ENCODE measurements at places on chromosomes 3 and 15. TPM values are rescaled to one million over a fixed set of nuclear protein-coding genes. Genes with fewer than 3 reads are reported as not detected.
A peak's percentile ranks its signal among the peaks of the same experiment; 100 is the strongest.

The SLC22A13 gene
- total RNA-seq, result 0.62 TPM

DNA sequence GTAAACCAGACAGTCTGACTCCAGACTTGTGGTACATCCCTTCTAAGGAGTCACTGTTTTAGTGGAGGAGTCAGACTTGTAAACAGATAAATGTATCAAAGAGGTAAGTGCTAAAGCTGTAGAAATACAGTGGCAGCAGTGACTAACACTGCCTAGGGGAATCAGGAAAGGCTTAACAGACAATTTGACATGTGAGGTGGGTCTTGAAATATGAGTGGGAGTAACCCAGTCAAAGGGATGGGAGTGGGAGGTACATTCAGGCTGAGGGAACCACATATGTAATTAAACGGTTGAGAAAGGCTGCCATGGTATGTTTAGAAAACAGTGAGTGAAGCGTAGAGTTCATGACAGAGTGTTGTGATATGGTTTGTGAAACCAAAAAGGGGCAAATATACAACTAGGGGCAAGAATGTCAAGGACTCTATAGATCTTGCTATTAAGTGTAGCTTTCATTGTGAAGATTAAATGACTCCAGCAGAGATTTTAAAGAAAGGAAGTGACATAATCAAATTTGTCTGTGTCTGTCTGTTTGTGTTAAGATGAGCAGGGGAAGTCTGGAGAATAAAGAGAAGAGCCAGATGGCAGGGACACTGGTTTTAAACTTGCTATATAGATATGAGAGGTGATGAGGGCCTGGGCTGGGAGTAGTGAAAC lies 11.2 kb upstream of the ALCAM start:
- no peak for DNase-seq

DNA sequence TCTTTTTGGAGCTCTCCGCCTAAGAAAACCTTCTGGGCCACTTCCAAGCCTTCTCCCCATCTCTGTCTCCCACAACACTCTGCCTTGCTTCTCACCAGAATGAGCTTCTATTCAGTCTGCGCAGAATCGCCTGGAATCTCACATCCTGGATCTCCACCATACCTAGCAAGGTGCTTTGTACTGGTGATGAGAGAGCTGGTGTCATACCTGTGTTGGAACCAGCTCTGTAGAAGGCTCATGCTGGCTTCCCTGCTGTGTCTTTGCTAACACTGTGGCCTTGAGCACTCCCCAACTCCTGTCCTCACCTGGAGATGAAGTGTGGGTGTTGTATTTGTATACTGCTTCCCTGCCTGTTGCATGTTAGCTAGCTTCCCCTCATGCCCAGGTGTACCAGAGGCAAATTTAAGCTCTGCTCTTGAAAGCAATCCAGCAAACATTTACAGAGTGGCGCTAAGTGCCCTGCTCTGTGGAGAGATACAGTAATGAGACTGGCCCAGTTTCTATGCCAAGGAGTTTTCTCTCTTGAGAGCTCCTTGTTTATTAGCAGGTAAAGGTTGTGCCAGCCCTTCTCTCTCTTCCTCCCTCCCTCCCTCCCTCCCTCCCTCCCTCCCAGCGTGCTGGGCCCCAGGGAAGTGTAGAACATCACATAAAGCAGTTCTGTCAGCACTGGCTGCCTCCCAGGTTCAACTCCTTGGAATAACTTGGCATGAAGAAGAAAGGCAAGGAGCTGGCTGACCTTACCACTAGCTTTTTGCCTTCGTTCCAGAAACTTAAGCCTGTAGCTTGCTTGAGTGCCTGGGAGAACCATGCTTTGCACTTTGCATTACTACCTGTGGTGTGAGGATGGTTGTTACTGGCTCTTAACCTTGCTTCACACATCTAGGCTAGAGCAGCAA lies 54.9 kb downstream of the TRIM71 start:
- no peak for DNase-seq

The GADL1 gene
- total RNA-seq, result 1.9 TPM

- DNase-seq, result no peak
Observed at GRCh38 chr15:70024521-70024920, 73.2 kb downstream of the TLE3 start.

DNA sequence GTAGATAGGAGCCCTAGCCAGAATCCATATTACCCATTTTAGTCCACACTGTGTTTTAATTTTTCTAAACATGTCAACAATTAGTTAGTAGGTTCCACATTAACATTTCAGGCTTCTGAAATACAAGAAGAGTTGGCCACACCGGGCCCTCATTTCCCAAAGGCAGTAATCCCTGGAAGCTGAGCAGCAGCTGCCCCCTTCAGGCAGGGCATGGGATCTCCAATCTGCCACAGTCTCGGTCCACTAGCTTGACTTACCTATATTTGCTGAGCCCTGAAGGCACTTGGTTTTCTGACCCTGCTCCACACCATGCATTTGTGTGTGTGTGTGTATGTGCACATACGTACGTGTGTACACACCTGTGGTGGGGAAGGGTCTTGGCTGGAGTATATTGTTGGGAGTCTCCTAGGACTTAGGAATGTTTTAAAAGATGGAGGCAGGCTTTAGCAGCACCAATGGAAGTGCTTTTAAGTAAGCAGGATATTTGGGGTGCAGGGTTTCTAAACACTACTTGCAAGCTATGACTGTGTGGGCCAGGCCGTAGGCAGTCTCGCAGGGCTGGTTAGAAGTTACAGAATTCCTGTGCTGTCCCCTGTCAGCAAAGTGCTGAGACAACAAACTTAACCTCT lies 71.2 kb upstream of the SOX14 start:
- DNase-seq, result peak; percentile 41

The OIP5 gene
- 9.7 TPM for total RNA-seq

- no peak for DNase-seq
Observed at GRCh38 chr15:82613747-82614146, 33.4 kb downstream of the CPEB1 start.

- no peak for DNase-seq
Observed at GRCh38 chr15:101177866-101178265, 74.0 kb downstream of the CHSY1 start.

DNA sequence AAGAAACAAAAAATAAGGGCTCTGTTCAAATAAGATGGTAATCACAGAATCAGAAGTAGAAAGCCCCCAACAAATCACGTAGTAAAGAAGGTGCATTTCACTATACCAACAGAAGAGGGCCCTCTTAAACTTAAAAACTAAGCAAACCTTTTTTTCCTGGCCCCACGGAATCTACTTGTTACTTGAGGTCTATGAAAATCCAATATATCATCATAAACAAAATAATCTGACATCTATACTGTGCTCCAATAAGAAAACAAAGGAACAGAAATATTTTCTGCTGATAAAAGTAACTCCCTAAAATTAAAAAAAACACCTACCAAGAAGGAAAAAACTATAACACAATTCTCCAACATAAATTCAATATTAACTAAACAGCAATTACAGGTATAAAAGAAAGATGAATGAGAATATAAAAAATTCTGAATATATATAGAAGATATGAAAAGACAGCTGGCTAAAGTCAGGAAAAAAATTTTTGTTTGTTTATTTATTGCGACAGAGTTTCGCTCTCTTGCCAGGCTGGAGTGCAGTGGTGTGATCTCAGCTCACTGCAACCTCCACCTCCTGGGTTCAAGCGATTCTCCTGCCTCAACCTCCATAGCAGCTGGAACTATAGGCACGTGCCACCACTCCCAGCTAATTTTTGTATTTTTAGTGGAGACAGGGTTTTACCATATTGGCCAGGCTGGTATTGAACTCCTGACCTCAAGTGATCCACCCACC lies 81.8 kb downstream of the CLASP2 start:
- DNase-seq, result no peak

DNA sequence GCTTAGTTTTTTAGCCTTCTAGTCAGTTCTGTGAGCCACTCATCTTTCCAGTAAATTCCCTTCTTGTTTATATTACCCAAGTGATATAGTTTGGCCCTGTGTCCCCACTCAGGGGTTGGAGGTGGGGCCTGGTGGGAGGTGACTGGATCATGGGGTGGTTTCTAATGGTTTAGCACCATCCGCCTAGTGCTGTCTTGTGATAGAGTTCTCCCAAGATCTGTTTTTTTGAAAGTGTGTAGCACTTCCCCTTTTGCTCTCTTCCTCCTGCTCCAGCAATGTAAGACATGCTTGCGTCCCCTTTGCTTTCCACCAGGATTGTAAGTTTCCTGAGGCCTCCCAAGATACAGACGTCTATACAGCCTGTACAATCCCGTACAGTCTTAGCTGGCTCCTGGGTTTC lies 53.7 kb upstream of the INO80 start:
- no peak for DNase-seq

- no peak for DNase-seq
Observed at GRCh38 chr15:71055461-71055860, 59.8 kb upstream of the THSD4 start.

GRCh38 chr3:197001106-197001971 lies 28.3 kb downstream of the MELTF start:
- DNase-seq, result no peak

GRCh38 chr15:58362262-58362922 lies 69.4 kb upstream of the LIPC start:
- DNase-seq, result no peak

The CPLX3 gene
- not detected for total RNA-seq

GRCh38 chr3:1666865-1667264 lies 431.8 kb upstream of the CNTN4 start:
- no peak for DNase-seq

The TNNC1 gene
- total RNA-seq, result 3.6 TPM

The LMLN gene
- total RNA-seq, result 14.4 TPM

DNA sequence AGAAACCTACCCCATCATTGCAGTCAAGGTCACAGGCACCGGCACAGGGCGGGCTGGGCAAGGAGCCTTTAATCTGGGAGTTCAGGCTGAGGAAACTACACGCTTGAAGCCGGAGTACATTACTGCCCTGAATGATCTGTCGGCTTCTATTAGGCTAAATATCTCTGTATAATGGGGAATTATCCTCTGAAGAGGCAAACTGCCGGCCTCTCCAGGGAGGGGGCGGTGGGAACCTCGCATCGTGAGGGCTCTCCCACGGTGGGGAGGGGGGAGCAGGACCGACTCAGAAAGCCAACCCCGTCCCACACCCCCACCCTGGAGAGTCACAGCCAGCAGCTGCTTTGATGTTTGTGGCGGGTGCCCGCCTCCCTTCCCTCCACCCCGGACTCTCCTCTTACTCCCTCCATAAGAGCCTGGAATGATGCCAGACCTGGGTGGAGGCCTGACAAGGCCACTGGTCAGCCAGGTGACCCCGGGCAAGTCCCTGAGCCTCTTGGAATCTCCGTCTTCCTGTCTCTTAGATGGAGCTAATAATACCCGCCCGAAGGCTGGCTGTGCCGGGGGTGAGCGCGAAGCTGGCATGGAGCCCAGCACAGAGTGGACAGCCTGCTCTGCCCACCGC lies 63.4 kb upstream of the LINGO1 start:
- no peak for DNase-seq

DNA sequence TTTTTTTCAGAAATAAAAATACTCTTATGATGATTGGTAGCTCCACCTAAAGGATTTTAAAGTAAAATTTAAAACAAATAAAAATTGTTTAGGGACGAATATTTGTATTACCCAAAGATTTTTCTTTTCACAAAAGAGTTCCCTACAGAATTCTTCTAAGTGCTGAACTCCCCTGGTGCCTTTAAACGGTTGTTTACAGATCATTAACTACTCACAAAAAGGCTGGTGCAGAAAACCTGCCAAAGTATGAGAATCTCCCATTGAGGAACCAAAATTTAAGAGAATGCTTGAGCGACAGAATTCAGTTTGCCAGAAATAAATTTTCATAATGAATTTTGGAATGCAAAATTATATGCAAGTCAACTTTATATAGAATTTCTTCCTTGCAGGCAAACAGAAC lies 497.8 kb upstream of the NR2F2 start:
- DNase-seq, result no peak

DNA sequence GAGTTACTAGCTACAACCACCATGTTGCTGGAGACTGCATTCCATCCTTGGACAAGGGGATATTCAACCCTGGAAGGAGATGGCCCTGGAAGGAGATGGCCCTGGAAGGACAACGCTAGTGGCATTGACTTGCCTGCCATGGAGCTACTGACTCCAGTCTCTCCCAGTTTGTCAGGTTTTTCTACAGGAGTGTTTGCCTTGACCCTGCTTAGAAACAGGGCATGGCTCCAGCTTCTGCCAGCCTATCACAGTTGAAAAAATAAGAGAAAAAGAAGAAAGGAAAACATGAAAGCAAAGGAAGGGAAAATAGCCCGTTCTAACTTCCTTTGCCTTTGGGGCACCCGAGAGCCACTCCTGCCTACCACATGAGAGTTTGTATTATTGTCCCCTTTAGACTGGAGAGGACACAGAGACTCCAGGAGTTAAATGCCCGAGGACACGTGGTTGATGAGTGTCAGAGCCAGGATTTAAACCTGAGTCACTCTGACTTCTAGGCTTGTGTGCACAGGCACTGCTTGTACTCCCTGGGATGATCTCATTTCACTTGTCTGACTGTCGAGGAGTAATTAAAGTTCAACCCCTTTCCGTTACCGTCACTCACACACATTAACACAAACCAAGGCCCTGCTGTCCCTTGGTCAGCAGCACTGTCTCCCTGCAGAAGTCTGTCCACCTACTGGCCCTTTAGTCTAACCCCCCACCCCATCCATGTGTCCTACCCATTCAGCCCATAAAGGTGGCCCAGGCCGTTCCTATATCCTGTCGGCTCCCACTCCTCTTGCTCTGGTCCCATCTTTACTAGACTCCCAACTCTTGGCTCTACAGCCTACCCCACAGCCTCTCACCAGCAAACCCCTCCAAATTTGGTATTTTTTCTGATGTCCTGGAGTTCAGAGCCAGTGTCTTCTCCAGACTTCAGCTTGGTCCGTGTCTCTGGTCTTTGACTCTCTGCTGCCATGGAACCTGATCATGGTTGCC lies 46.1 kb downstream of the C2CD4A start:
- no peak for DNase-seq

The PRKAR2A gene
- 34.5 TPM for total RNA-seq

DNA sequence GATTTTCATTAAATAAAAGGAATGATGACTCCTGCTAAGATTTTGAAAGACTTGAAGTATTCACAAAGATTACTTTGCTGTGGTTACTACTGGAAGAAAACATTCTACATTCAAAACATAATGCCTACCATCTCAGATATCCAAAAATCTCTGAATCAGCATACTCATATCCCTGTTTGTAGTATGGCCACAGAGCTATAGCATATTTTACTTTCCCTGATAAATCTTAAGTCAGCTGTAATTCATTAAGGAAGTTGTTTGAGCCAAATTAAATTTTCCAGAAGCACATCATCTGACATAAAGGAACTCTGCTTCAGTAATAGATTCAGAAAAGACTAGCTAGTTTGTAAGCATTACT lies 942.0 kb downstream of the ROBO1 start:
- DNase-seq, result no peak

DNA sequence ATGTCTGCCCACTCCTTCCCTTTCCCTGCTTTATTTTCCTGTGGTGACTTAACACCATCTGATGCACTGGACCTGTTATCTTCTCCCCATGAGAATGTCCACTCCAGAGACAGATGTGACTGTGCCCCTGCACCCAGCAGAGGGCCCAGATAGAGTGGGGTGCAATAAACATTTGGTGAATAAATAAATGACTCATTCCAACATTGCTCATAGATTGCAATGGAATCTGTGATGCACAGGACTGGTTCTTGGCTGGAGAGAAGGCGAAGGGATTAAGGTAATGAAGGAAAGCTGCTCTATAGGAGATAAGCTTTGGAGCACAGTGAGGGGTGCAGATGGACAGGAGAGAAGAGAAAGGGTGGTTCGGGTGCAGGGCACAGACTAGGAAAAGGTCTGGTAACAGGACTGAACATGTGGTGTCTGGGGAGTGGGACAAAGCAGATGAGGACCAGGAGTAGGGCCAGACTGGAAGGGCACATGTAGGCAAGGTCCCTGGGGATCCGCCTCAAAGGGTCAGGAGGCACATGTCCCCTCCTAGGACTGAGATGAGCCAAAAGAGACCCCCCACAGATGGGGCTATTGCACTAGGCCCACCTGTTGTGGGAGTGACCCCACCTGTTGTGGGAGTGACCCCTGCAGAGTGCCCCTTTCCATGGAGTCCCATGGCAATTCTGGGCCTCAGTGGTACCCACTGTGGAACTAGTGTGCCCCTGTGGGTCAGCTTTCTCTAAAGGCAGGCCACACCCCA lies 17.5 kb upstream of the POC1A start:
- no peak for DNase-seq

All from progenitor cell of endocrine pancreas (in vitro differentiated cells).